HepG2 (cell line): ENCODE measurements at places on chromosomes 1 and 21. TPM values are rescaled to one million over a fixed set of nuclear protein-coding genes. Genes with fewer than 3 reads are reported as not detected.

- peaks cover 16% of the 10 kb centered on the region; the same call in 1 of the 3 replicates for H3K27me3 ChIP-seq
- H3K4me3 ChIP-seq = no peak overlapping the region
- DNase-seq = no peak
- no peaks in the 10 kb centered on the region for H3K4me1 ChIP-seq
Observed at GRCh38 chr1:7570311-7570710, 200.8 kb upstream of the VAMP3 start.

DNA sequence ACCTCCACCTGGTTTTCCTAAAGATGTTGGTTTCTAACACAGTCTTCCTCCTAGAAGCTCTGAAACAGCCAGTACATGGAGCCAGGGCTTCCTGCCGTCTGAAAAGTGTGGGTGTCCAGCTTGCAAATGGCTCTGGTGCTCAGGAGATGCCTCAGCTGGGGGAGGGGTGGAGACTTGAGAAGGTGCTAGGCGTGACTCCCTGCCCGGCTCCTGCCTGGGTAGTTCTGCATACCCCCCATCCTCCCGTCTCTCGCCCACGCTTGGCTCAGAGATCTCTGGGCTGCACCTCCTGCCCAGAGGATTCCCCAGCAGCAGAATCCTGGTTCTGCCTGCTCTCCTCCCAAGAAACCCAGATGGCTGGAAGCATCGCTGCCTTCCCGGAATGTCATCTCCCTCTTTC lies 16.9 kb downstream of the STUM start:
- H3K27ac ChIP-seq = no peak overlapping the region
- no peaks in the 10 kb centered on the region for H3K36me3 ChIP-seq
- DNase-seq = no peak
- no peaks in the 10 kb centered on the region for H3K4me1 ChIP-seq
- no peak overlapping the region for H3K4me3 ChIP-seq
- 0 out of 3 replicates have a peak, but pooled peaks cover under 1% of the 10 kb centered on the region for H3K27me3 ChIP-seq

- H3K4me3 ChIP-seq = no peak overlapping the region
- no peaks in the 10 kb centered on the region for H3K4me1 ChIP-seq
Observed at GRCh38 chr1:36947384-36947783, 86.9 kb downstream of the GRIK3 start.

DNA sequence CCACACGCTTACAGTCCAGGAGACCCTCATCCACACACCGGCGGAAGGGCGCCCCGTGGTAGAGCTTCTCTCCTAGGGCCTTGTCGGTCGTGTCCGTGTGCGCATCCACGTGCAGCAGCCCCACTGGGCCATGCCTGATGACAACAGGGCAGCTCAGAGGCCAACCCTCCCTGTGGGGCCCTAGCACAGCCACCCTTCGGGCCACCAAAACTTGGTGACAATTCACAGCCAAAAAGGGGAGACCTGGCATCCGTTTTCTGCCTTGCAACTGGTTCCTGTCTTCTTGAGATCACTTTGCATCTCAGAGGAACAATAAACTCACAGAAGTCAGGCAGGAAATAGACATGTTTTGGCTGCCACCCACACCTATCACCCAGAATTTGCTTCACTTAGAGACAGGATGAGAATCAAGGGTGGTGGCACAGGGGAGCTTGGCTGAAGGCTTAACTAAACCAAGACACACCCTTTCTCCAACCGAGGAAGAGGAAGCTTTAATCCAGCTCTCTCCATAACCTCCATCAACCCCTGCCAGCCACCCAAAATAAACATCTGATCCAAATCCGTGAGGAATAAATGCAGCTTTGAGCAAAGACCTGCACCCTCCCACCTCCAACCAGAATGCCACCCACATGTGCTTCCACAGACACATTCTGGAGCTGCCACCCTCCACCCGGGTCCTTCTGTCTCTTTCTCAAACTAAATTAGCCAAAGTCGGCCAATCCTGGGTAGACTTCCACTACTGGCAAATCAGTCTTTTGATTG lies 5.7 kb downstream of the AGMAT start:
- no peak overlapping the region for H3K4me3 ChIP-seq
- H3K27me3 ChIP-seq = no peaks in the 10 kb centered on the region
- no peak overlapping the region for H3K27ac ChIP-seq
- H3K4me1 ChIP-seq = peaks cover 34% of the 10 kb centered on the region

IFNGR2 gene
- total RNA-seq = 50.3 and 61.3 TPM in 2 replicates
